Nucleus accumbens (tissue), 56 donors: ENCODE measurements at places on chromosomes 3 and 15.

DNA sequence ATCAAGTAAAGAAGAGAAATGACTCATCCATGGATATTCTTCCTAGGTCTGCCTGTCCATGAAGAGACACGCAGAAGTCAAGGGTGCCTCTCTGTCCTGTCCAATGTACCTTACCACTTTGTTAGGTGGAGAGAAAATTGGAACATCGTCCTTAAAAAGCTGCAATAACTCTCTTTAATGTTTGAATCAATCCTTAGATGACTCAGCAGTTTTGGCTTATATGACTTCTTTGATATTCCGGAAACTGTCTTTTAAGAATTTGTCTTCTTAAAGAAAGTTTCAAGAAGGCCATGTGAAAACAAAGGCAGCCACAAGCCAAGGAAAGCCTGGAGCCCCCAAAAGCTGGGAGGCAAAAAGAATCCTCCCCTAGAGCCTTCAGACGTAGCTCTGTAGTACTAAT, 49.2 kb downstream of the MRPL3 start:
- DNase-seq, result no peak

- no peak for DNase-seq
Observed at GRCh38 chr3:155370198-155370597, 76.7 kb upstream of the STRIT1 start.

GRCh38 chr3:150913133-150913922, 8.1 kb upstream of the MINDY4B start:
- no peak for DNase-seq

DNA sequence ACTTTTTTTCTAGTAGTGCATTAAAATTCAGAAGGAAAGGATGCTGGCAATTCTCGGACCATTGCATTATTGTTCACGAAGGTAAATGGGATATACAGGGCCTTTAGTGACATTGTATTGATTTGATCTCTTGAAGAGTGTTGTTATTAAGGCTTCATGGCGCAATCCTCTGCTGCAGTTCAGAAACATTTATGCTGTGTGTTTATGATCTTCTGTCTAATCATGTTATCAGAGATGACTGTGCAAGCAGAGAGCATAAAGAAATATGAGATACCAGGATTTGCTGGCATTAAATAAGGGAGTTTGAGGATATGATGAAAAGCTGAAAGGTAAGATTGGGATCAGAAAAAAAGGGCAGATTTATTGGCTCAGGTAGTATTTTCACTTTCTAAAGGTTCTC, 180.6 kb downstream of the EPHA6 start:
- no peak for DNase-seq

- no peak for DNase-seq
Observed at GRCh38 chr3:196412704-196413103, 19.5 kb downstream of the UBXN7 start.

GRCh38 chr3:97948351-97949109, 23.7 kb downstream of the RIOX2 start:
- no peak for DNase-seq

DNA sequence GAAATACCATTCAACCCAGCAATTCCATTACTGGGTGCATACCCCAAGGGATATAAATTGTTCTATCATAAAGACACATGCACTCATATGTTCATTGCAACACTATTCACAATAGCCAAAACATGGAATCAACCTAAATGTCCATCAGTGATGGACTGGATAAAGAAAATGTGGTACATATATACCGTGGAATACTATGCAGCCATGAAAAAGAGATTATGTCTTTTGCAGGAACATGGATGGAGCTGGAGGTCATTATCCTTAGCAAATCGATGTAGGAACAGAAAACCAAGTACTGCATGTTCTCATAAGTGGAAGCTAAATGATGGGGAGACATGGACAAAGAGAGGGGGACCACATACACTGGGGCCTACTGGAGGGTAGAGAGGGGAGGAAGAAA, 5.5 kb upstream of the MYRIP start:
- DNase-seq, result no peak

GRCh38 chr15:41019174-41019573, 65.9 kb downstream of the CHAC1 start:
- DNase-seq, result no peak

GRCh38 chr3:55655544-55655943, 168.4 kb upstream of the WNT5A start:
- no peak for DNase-seq

- no peak for DNase-seq
Observed at GRCh38 chr3:54262541-54262940, 140.2 kb downstream of the CACNA2D3 start.

- DNase-seq, result no peak
Observed at GRCh38 chr3:66472313-66473134, 28.3 kb downstream of the LRIG1 start.

DNA sequence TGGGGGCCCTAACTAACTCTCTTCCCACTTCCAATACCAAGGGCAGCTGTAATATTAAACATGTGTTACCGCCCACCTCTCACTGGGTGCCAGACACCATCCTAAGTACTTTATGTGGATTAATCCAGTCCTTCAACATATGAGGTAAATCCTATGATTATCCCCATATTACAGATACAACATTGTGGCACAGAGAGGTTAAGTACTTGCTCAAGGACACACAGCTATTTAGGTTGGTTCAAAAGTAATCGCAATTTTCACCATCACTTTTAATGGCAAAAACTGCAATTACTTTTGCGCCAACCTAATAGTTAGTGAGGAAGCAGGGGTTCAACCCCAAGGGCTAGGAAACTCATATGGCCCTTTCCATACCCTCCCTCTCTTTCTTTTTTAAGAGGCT, 100.8 kb downstream of the SEMA5B start:
- no peak for DNase-seq

- DNase-seq, result no peak
Observed at GRCh38 chr3:178297740-178298139, 238.5 kb upstream of the KCNMB2 start.

DNA sequence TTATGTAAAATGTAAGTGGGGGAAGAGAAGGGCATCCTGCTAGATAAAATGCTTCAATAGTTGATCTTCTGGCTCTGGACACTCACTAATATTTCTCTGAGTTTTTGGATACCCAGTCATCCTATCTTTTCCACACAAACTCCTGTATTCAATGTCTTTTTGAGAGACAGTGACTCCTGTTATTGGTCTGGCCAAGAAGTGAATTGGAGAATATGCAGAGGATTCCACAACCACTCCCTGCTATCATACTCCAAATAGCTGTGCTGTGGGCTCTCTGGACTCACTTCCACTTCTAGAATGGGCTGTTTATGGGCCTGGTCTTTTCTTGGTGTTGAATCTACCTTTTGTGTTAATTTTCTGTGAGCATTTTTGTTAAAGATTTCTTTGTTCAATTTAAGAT, 376.8 kb downstream of the NLGN1 start:
- DNase-seq, result no peak

DNA sequence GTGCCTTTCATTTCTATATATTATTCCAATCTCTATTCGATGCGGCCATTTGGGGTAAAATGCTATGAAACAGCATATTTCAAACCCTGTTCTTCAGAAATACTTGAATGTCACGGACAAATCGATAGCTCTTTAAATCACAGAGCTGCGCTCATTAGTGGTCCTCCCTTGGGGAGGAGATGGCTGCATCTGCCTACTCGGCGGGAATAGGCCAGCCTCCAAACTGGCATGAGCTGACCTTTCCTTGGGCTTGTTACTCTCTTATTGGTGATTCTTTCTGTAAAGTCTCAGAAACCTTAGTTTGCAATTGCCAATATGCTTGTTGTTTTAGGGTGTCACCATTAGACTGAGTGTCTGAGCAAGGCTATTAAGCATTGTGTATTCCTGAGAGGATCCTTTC, 120.9 kb downstream of the BDH1 start:
- no peak for DNase-seq

- no peak for DNase-seq
Observed at GRCh38 chr3:157059661-157060060, 100.3 kb downstream of the CCNL1 start.

DNA sequence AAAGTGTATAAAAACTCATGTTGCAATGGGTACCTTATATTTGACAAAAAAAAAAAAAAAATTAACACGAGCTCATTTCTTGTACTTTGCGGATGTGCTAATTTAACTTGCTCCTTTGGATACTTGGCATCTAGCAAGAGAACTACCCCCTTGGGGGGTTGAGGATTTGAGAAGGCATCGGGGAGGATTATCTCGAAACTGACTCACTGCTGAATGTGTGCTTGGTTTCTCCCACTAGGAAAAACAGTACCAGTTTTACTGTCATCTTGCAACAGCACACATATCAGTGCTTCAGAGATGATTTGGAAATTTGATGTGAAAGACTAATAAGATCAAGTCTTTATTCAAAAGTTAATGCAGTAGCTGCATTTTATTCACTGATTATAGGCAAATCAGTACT, 891 bp downstream of the EXOG start:
- no peak for DNase-seq

DNA sequence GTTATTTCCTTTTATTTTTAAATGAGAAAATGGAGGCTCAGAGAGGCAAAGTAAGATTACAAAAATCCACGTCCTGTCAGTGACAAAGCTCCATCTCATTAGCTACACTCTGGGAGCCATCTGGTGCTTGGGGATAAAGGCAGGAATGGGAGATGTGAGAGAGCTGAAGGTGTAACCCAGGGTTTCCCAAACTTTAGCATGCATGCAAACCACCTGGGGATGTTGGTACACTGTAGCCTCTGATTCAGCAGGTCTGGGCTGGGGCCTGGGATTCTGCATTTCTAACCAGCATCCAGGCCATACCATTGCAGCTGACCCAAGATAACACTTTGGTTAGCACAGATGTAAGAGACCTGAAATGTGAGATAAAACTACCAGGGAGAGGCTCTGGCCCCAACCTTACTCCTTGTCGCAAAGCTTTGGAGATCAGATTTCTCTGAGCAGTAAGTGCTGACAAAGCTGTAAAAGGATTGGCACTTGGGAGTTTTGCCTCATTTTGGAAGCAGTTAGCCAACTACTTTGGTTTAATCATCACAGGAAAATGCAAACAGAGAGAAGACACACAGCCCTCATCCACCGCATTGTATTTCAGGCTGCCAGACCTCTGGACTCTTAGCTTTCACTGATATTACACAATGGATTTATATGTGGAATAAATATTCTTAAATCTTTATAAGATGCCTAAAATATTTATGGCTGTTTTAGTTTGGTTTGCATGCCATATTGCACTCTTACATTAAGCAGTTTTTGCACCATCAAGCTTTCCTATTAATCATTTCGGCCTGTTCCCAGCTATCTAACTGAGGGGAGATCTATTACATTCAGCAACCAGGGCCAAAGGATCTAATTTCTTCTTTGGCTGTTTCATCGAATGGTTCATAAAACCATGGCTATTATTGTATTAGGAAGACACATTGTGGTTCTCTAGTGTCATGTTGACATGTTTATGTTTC, 263.0 kb downstream of the EBLN2 start:
- no peak for DNase-seq

- DNase-seq, result no peak
Observed at GRCh38 chr15:42050484-42051255, 29.8 kb upstream of the PLA2G4E start.

DNA sequence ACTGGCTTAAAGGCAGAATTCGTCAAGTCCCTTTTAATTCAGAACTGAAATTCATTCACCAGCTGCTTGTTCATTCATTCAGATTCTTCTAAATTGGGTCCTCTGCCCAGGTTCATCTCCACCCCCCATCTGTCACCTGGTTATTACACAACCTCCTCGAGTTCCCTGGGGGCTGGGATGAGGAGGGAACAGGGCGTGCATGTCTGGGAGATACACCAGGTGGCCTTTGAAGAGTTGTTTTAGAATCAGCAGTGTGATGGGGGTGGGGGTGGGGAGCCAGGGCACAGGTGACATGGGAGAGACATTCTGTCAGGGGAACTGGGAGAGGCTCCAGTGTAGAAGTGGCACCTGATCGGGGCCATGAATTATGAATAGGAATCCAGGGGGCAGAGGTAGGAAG, 8.2 kb downstream of the SNX33 start:
- no peak for DNase-seq

DNA sequence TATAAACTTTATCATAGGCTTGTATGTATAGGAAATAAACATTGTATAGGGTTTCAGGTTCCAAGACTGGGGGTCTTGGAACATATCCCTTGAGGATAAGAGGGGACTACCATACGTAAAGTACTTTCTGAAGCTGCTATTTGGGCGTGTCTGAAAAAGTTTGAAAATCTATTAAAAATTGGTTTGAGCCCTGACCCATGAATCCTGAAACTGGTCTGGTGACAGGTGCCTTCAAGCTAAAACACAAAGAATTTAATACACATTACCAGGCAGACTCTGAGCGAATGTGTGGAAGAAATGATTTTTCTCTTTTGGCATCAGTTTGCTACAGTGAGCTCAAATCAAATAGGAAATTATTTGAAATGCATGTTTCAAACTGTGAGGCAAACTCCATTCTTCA, 16.3 kb downstream of the TF start:
- DNase-seq, result no peak

DNA sequence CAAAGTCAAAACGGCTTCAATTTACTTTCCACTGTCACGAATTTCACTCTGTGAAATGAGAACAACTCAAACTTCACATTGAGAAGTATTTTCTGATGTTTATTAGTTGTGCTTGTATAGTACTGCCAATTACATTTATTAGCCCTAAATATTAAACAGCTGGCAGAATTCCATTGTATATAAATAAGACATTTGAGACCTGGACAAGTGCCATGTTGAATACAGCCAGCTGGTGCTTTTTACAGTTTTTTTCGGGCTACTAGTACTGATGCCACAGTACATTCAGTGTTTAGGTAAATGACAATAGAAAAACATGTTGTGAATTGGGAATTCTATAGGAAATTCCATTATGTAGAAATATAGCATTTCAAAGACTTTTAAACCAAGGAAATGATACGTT, 79.0 kb downstream of the EPHA3 start:
- DNase-seq, result no peak

GRCh38 chr3:36918050-36918449, 26.8 kb downstream of the TRANK1 start:
- no peak for DNase-seq
